NCI-H2171 treated with DMSO at 0.1 percent for 48 hours (cell line): ENCODE measurements at places on chromosomes 13 and 19.

GRCh38 chr13:35720690-35721554 is 244.4 kb upstream of the MAB21L1 start:
- DNase-seq = peak; percentile 40

GRCh38 chr13:25988661-25989060 is 63.2 kb downstream of the SHISA2 start:
- no peak for DNase-seq

DNA sequence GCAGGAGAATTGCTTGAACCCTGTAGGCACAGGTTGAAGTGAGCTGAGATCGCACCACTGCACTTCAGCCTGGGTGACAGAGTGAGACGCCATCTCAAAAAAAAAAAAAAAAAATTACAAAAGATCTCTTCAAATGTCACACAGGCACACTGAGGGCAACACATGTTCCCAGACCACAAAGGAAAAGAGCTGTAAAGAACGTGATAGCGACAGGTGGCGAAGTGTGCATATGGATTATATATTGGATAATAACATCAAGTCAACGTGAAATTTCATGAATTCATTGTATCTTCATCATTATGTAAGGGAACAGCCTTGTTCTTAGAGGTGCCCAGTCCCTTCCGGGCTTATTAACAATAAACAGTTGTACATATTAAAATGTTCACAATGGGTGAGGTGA is 31.8 kb upstream of the DPP9 start:
- DNase-seq = peak; percentile 50

- peak; percentile 42 for DNase-seq
Measured at GRCh38 chr13:98274921-98275487, 97.9 kb upstream of the RNF113B start.

DNA sequence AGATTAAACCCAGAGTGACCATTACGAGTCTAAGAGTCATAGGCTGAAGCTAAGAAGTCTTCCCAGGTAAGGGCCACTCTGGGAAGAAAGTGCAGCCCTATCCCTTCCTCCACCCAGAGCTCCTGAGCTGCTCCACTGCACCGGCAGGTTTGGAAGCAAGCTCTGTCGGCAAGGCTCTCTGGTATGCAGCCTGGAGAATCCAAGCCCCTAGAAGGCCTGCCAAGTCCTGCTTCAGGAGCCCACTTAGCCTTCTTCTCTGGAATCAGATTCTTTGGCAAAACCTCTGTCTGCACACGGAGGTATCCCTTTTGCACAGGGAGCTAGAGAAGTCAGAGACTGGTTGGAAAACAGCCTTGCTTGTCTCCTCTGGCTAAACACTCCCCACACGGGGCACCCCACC is 58.5 kb downstream of the CEBPG start:
- peak; percentile 81 for DNase-seq

DNA sequence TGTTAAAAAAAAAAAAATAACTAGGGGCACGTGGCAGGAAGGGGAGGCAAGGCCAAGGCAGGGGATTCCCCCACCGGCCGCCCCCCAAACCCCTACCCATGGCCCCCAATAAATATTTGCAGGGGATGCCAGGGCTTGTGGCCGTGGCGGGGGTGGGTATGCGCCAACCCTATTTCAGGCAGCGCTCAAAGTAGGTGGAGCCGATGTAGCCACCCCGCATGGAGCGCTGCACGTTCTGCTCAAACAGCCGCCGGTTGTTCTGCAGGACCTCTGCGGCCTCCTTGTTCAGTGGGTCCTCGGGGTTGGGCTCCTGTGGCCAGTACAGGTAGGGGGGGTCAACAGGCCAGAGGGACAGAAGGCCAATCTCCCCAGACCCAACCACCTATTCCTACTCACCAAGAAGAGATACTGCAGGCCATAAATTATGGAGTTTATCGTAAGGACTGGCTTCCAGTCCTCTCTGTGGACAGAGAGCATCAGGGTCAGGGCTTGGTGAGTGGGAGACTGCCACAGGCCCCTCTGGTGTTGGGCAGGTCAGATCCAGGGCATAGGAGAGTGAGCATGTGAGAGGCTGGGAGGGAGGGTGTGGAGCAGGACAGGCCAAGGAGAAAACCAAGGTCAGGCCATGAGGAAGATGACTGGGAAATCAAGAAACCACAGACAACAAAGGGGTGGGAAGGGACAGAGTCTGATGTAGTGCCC is 1.2 kb upstream of the CHMP2A start:
- no peak for DNase-seq

- peak; percentile 4 for DNase-seq
Measured at GRCh38 chr13:25682276-25682675, 310.5 kb downstream of the ATP8A2 start.

GRCh38 chr13:31965361-31966066 is 66.1 kb upstream of the FRY start:
- no peak for DNase-seq

DNA sequence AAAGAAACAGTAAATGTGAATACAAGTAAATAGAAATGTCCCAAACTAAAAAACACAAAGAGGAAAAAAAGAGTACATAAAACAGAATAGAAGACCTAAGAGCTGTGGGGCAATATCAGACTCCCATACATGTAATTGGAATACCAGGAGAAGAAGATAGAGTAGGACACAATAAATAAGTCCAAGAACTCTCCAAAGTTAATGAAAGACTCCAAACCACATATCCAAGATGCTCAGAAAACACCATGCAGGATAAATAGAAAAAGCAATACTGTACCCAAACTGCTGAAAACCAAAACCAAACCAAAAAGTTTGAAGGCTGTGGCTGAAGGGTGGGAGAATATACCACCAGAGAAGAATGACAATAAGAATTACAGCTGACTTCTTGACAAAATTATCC is 18.3 kb downstream of the THSD1 start:
- no peak for DNase-seq

DNA sequence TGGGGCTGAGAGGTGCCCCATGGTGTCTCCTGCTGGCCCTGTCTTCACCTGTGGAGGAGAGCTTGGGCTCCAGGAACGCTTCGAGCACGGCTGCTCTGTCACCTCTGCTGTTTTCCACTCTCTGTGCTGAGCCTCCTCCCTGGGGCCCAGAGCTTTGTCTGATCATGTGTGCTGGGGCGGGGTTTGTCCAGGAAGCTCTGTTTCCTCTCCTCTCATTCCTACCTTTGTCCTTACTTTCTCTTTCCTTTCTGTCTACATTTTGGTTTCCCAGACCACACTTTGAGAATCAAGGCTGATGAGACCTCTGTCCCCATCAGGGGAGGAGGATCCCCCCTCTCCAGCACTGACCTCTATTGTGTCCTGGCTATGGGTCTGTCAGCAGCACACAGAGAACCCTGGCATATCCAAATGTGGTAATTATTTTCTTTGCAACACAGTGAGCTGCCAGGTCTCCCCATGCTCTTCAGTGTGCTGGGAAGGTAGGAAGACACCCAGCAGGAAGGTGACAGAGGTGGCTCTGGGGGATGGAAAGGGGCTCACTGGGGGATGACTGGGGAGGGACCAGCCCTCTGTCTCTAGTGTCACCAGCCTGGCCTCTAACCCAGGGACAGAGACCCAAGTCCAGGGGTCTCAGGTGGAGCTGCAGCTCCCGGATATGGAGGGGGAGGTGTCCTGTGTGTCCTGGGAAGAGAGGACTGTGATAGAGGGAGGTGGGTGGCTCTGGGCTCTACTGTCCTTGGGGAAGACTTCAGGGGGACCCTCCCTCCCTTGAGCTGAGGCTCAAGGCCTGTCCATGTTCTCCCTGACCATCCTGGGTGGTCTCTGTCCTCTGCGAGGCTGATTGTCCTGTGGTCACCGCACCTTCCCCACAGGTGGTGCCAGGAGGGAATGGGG is at the start of gene CEACAM1:
CEACAM1 (minus strand) TSS at position 128 of the 894 bp plus-strand sequence; CDS start at position 21, 107 bp downstream.
- no peak for DNase-seq

DNA sequence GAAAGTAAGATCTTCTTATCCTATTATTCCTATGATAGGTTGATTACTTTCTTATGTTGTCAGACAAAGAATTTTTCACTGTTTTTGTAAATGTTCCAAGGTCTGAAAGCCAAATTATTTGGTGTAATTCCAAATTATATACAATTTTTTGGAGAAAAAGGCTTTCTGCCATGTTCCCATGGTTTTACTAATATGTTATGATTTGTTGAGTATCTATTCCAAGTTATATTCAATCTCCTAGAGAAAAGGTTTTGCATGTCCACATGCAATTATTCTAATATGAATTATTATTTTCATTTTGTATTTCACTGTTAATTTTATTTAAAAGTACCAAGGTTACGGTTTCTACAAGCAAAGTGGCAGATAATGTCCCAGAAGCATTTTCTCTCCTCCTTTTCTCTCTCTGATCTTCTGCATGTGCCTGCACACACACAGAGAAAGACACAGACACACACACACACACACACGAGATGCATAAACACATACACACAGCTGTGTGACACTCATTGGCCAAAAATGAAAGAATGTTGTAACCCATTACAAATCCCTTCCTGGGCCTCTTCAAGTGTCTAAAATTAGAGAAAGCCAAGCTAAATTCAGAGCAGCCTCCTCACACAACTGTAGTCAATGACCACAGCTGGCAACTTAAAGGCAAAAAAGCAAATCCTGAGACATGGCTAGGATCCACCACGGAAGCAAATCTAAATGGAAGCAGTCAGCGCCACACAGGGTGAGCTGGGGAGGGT is 621.0 kb downstream of the EFNB2 start:
- no peak for DNase-seq

DNA sequence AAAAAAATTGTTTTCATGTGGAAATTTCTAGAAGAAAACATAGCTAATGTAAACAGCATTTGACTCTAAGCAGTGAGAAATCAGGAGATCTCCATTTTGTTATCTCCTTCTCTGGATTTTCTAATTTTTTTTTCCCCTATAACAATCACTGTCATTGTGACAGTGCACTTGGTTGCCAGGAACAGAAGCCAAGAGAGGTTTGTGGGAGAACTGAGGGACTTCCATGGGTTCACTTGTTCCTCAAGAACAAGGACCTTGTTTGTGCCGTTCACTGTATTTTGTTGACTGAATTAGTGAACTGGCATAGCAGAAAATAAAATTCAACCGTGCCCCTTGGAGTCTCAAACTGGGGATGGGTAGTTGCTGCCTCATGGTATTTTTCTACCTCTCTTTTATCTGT is 17.1 kb downstream of the SHISA7 start:
- DNase-seq = no peak

GRCh38 chr19:16814526-16815100 is 14.6 kb upstream of the SIN3B start:
- DNase-seq = peak; percentile 17

- DNase-seq = peak; percentile 43
Measured at GRCh38 chr19:42468273-42468796, 25.6 kb upstream of the CXCL17 start.

DNA sequence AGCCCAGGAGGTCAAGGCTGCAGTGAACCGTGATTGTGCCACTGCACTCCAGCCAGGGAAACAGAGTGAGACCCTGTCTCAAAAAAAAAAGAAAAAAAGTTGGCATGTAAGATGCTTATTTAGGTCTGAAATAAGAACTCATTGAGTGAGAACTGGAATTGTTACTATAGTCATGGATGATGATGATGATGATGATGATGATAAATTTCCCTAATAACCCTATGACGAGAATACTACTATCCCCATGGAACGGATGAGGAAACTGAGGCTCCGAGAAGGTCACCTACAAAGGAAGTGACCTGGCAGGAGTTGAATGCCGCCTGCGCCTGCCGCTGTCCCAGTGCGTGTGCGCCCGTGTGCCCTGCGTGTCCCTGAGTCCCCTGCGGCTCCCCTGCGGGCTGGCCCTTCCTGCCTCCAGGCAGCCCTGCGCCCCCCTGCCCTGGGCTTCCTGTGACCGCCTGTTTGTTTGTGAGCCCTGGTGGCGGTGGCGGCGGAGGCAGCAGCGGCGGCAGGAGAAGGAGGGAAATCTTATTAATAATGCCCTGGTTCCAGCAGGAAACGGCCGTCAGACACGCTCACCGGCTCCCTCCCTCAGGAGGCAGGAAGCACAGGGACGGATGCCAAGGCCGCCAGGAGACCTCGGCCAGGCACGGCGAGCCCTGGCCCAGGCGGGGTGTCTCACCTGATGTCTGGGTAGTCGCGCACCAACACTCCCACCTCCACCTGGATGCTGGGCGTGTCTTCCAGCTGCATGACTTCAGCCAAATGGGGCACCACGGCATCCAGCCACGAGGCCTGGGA is 29.6 kb downstream of the EXOC3L2 start:
- DNase-seq = no peak

DNA sequence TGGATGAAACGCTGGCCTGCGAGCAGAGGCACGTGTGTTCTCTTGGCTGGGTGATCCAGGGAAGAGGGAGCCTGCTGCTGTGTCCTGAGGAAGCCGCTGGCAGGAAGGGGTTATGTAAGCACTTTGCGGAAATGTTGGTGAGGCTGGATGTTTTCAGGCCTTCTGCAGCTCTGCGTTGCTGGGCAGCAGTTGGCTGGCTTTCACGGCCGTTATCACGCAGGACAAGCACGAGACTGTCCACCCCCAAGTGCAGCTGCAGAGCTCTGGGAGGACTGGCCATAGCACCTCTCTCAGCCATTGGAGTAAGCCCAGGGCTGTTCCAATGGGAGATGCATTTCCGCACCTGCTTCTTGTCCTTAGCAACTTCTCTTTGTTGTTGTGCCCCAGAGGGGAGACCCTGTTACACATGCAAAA is 146.9 kb upstream of the SOX21 start:
- no peak for DNase-seq

DNA sequence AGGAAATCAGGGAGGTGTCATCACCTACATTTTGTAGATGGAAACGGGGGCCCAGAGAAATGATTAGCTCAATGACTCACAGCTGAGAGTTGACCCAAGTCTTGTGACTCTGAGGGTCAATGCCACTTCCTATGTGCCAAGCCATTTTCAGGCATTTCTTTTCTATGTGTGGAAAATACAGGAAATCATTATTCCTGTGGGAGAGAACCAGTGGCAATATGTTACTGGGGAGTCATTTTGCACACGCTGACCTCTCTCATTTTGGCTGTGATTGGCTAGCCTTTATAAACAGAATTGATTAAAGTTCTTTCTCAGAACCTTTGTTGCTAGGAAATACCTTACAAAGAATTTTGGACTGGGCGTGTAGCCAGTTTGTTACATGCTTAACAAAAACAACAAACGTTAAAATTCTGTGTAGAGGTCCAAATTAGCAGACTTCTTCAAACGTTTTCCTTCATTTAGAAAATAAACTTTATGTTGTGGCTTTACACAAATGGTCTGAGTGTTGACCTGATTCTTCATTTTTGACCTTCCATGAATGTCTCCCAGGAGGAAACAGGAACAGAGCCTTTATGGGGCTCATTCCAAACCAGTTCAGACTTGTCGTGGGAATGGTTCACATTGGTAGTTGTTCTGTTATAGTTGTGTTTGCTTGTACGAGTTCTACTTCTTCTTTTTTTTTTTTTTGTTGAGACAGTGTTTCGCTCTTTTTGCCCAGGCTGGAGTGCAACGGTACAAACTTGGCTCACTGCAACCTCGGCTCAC is 11.4 kb downstream of the PCCA start:
- DNase-seq = no peak

- no peak for DNase-seq
Measured at GRCh38 chr13:60484865-60485264, 87.8 kb downstream of the TDRD3 start.

GRCh38 chr13:99191900-99192399 is 8.7 kb upstream of the UBAC2 start:
- DNase-seq = no peak
